ENCODE measurements at places on chromosomes 5 and 9. TPM values are rescaled to one million over a fixed set of nuclear protein-coding genes. Genes with fewer than 3 reads are reported as not detected.
A peak's percentile ranks its signal among the peaks of the same experiment; 100 is the strongest.

DNA sequence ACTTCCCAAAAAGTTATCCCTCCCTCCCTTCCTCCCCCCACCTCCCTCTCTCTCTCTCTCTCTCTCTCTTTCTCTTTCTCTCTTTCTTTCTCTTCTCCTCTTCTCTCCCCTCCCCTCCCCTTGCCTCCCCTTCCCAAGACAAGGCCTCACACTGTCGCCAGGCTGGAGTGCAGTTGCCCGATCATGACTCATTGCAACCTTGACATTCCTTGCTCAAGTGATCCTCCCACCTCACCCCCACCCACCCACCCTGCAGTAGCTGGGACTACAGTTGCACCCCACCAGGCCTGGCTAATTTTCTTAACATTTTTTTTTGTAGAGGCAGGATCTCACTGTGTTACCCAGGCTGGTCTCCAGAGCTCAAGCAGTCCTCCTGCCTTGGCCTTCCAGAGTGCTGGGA is 32.8 kb downstream of the VPS13A start:
- no peak for DNase-seq

Gene GABRA6
- not detected for polyA plus RNA-seq

- DNase-seq = no peak
These were observed 209.1 kb upstream of the ADCY2 start for GRCh38 chr5:7186818-7187217.

Gene TNFSF8
- 0.45 TPM for polyA plus RNA-seq

GRCh38 chr5:139619861-139620260 is 28.3 kb upstream of the CXXC5 start:
- DNase-seq = no peak

DNA sequence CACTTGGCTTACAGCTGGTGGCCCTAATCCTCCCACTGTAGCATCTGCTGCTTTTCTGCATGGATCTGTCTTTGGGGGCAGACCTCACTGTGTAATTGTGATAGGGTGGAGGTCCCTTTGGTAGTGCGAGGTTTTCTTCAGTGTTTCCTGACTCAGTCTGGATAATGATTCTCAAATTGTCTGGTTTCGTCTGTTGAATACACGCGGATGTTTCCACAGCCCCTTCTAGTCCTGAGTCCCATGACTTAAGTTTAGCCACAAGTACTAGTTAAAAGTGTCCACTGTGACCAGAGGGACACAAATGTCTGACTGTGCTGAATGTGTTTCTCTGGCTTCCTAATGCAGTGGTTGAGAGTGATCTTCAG is 70.5 kb downstream of the LMNB1 start:
- no peak for DNase-seq

Gene IFNK
- not detected for polyA plus RNA-seq

GRCh38 chr5:149732324-149733128 is 2.4 kb downstream of the PPARGC1B start:
- DNase-seq = peak; percentile 43

- DNase-seq = peak; percentile 20
These were observed 45.7 kb upstream of the PIK3R1 start for GRCh38 chr5:68169903-68170302.

Gene MEIKIN
- polyA plus RNA-seq = not detected

Gene TRIM7
- polyA plus RNA-seq = 12.0 TPM

DNA sequence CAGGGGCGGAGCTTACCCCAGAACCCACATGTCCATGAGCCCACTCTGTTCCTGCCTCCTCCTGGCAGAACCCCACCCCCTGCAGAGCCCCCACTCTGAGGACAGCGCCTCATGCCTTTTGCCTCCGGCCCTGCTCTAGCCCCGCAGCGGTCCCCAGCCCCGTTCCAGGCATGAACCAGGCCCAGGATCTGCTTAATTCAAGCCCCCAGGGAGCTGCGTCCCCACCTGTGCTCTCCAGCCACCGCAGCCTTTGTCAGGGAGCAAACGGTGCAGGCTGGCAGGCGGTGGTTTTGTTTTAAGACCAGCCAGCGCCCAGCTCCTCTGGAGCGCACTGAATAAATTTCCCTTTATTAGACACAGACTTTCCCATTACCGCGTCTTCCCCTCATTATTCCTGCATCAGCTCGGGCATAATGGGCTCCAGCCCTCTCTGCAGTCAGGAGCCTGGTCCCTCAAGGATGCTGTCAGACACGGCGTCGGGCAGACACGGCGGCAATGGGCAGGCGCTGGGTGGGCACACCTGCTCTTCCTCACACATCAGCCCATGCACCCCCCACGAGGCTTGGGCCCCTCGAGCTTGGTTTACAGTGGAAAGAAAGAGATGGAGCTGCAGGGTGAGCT is 137.6 kb downstream of the OLFM1 start:
- DNase-seq = no peak

Gene CER1
- 0.28 TPM for polyA plus RNA-seq

Gene NPR3
- polyA plus RNA-seq = 12.9 TPM

- DNase-seq = no peak
These were observed 73.7 kb upstream of the FST start for GRCh38 chr5:53406630-53407316.

- DNase-seq = no peak
These were observed 30.2 kb upstream of the ANXA1 start for GRCh38 chr9:73121375-73121935.

Gene STPG3
- polyA plus RNA-seq = 0.50 TPM

GRCh38 chr5:102722931-102723330 is 32.2 kb upstream of the PAM start:
- no peak for DNase-seq

DNA sequence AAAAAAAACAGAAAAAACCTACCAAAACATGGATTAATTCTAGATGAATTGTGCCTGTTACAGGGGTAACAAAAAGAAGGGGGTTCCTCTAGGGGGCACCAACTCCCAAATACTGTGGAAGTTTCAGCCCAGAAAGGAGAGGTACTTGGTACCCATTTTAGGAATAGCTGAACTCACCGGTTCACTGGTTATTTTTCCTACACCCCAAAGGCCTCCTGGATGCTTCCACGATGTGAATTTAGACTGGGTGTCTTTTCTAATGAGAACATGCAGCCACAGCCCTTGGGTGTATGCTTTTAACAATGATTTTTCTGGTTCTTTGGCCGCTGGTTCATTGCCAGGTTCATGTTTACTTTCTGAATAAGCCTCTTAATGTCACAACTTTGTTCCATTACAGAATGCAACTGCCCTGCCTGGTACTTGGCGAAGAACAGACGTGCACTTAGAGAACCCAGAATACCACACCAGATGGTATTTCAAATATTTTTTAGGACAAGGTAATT is 46.7 kb downstream of the GARNL3 start:
- no peak for DNase-seq

Gene PAEP
- not detected for polyA plus RNA-seq

Gene SEMA4D
- 23.5 TPM for polyA plus RNA-seq

GRCh38 chr9:1460143-1460769 is 410.1 kb downstream of the DMRT2 start:
- no peak for DNase-seq

Gene FSD1L
- polyA plus RNA-seq = 11.1 TPM
